ENCODE measurements at places on chromosomes 6 and 20.

DNA sequence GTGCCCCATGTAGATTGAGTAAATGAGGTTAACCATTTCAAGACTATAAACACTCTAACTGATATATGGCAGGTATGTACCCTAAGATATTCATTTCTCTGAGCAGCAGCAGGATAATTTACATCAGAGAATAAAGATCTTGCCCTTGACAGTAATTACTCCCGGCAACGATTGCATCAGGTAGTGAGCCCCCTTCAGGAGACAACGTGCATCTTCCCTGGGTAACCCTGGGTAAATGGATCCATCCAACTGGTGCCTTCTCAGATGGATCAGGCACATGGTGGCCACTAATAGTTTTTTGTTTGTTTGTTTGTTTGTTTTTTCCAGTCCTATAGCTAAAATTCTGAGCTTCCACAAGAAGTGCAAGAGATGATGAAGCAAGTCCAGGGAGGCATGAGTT lies 469.4 kb upstream of the SLC35B3 start:
- no peak for DNase-seq

DNA sequence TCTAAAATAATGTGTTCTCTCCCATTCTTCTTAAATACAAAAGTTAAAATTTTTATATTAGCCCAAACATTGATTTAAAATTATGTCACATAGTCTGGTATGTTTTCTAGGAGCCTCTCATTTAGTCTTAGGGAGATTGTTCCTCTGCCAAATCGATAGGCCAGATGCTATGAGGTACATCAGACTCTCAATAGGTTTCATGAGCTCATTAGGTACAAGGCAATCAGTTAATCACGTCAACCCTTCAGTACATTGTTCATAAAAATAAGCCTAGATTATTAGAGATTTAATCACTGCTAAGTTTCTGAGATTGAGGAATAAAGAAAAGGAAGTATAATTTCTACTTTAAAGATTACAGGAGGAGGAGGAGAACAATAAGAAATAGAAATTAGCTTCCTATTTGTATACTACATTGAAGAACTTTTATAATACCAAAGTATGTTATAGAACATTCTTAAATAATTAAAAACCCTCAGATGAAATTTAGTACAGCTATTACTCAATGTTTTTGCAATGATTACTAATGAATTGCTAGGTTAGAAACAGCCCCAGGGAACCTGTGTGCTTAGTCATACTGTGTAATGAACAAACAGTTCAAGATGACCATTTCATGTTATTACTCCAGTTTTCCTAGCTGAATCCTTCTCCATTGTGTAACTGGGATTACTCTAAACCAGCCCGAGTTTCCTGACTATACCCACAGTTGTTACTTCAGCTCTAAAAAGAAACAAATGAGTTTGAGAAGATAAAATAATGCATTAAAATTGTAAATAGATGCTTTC lies 117.0 kb downstream of the BMP5 start:
- no peak for DNase-seq

DNA sequence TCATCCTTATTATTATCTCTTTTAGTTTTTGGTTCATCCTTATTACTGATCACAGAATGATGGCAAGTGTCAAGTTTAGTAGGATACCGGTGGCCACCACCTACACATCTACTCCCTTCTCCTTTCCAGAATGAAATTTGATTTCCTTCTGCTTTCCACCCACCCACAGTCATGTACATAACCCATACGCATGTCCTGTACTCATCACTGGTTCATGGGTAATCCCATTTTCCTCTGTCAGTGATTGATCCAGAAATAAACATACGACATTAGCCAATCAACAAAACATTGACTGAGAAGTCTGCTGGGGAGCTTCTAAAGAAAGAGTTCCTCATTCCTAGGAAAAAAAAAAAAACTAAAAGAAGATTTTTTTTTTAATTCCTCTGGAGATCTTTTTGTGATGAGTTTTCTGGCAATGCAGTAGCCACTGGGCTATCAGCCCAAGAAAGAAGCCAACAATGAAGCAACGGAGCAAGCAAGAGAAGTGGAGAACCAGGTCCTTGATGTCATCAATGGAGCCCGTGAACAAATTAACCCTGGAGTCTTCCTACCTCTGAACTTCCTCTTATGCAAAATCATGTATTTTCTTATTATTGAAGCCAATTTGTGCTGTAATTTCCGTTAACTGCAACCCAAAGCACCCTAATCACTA lies 127.8 kb downstream of the TASP1 start:
- no peak for DNase-seq

DNA sequence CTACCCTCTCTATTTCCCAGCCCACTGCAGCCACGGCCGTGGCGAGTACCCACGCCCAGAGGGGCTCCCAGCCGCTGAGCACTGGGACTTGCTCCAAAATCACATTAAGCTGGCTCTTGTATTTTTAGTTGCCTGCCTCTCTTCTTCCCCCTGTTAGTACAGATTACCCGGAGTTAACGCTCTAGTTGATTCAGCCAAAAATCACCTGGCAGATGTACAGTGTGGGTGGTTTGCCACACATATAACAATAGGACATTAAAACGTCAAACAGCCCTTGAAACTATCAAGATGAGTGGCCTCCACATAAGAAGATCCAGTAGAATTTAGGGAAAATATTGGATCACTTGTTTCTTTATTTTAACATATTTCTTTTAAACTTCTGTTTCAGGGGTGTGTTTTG lies 268.8 kb upstream of the PRDM1 start:
- DNase-seq, result no peak

- DNase-seq, result no peak
Measured at GRCh38 chr6:169246445-169246844, 7.2 kb downstream of the THBS2 start.

DNA sequence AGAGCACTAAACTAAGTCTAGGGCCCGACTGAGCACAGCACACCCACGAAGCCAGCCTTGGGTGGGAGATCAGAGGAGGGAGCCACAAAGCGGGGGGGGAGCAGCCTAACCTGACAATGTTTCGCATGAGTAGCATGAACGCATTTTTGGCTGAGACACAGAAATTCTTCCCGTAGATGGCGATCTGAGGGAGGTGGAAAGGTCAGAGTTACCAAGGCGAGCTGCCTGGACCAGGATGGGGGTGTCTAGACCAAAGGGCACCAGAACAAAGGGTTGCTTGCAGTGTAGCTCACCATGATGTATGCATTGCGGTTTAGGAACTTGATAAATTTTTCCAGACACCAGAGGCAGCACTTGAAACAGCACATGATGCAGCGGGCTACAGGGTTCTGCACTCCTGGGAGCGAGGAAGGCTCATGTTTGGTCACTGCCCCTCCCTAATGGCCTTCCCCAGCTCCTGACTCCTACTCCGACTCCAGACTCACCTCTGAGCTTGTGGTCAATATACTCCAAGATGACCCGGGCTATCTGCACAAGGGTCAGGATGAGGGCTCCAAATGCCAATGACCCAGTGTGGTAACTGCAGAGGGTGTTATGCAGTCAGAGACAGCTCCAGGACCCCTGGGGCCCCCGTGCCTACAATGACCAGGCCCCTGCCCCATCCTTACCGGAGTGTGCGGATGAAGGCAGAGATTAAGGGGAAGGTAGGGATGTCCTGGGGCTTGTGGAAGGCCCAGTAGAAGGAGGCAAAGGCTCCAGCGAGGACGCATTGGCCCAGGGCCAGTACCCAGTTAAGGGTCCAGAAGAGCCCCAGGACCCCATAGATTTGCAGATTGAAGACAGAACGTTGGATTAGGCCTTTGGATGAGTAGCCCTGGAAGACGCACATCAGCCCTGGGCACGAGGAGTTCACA lies 2.8 kb upstream of the NEU1 start:
- no peak for DNase-seq

DNA sequence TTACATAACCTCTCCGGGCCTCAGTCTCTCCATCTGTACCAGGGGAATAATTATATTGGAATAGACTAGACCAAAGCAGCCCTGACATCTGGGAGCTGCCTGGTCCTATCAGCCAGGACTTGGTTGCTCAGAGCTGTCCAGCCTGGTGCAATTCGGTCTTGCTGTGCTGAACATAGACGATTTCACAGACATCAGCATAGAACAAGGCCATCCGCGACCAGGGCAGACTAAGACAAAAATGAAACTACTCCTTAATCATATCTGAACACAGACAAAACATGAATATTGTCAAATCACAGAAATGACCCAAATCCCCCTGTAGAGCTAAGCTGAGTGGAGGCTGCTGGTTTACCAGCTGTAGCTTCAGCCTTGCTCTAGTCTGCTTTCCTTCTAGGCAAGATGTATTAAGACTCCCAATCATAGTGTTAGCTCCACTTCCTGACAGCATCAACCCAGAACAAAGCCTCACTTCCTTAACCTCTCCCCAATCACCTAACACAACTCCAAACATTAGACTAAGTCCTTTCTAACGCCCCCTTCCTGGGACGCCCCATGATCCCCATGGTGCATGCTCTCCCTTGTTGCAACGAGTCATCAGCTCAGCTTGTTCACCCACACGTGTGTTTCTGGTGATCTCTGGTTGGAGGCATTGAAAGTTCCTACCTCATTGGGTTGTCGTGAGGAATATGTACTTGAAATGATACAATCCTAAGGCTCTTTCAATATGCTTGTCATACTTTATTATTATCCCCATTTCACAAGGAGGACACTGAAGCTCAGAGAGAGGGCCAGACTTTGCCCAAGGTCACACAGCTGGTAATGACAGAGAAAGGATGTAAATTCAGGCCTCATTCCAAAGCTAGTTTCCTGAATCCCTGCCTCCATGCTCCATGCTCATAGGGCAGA lies 3.5 kb upstream of the MAPK13 start:
- DNase-seq, result no peak

DNA sequence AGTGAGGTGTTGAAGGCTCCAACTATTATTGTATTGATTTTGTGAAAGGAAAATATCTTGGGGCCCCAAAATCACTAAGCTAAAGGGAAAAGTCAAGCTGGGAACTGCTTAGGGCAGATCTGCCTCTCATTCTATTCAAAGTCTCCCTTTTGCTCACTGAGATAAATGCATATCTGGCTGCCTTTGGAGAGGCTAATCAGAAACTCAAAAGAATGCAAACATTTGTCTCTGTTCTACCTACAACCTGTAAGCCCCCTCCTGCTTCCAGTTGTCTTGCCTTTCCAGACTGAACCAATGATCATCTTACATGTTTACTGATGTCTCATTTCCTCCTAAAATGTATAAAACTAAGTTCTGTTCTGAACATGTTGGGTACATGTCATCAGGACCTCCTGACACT lies 125.9 kb downstream of the HTR1B start:
- no peak for DNase-seq

DNA sequence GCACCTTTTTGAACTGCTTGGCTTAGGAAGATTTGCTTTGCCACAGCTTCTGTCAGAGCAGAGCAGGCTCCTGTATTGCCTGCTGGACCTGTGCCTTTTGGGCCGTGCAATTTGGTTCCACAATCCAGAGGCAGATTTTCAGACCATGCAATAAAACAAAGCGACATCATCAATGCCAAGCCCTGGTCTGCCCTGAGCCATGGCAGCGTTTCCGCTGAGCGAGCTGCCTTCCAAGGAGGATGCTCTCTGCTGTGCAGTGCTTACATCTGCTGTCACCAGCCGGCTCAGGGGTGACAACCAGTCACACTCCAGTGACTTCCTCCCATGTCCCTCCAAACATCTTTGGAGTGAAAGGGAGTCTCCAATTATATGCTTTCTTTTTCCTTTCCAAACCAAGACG lies 282.2 kb downstream of the CDH26 start:
- no peak for DNase-seq

Measured in D721Med (cell line).